ENCODE measurements at places on chromosomes 13 and 19.

GRCh38 chr19:43624933-43625332 lies 5.5 kb upstream of the ZNF428 start:
- peak; percentile 89 for DNase-seq

- DNase-seq, result no peak
Observed at GRCh38 chr13:85533911-85534310, 265.3 kb downstream of the SLITRK6 start.

DNA sequence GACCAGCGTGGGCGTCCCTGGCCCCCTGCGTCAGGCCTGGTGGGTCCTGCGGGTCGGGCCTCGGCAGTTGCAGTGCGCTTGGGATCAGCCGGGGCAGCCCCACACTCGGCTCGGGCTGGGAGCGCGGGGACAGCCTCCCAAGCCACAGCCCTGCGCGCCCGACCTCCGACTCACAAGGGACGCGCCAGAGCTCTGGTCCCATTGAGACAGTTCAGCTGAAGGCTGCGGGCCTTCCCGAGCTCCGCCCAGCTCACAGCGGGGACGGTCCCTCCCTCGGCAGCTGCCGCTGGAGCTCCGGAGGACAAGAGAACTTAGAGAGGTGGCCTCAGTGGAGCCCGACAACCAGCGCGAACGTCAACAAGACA lies 45.7 kb upstream of the ZNF730 start:
- no peak for DNase-seq

GRCh38 chr13:73465617-73465971 lies 406.8 kb downstream of the KLF5 start:
- no peak for DNase-seq

- DNase-seq, result no peak
Observed at GRCh38 chr19:11465600-11465999, 15.2 kb downstream of the ELAVL3 start.

GRCh38 chr19:47582320-47582909 lies 9.5 kb upstream of the ZNF541 start:
- no peak for DNase-seq

GRCh38 chr13:52933547-52934210 lies 85.2 kb upstream of the PCDH8 start:
- no peak for DNase-seq

DNA sequence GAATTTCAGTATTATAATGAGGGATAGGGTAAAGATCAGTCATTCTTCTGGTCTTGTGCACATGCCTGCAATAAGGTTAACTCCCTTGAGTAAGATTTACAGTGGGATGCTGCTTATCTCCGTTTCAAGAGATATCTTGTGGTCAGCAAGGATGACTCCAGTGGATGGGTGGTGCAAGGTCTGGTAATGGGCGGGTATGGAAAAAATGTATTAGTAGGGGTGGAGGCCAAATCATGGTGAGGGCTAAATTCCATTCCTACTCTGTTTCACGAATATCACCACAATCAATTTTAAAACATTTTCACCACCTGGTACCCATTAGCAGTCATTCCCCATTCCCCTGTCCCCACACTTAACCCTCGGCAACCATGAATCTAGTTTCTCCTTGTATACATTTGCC lies 40.6 kb downstream of the CCDC122 start:
- no peak for DNase-seq

- no peak for DNase-seq
Observed at GRCh38 chr19:33840783-33841182, 44.1 kb downstream of the KCTD15 start.

DNA sequence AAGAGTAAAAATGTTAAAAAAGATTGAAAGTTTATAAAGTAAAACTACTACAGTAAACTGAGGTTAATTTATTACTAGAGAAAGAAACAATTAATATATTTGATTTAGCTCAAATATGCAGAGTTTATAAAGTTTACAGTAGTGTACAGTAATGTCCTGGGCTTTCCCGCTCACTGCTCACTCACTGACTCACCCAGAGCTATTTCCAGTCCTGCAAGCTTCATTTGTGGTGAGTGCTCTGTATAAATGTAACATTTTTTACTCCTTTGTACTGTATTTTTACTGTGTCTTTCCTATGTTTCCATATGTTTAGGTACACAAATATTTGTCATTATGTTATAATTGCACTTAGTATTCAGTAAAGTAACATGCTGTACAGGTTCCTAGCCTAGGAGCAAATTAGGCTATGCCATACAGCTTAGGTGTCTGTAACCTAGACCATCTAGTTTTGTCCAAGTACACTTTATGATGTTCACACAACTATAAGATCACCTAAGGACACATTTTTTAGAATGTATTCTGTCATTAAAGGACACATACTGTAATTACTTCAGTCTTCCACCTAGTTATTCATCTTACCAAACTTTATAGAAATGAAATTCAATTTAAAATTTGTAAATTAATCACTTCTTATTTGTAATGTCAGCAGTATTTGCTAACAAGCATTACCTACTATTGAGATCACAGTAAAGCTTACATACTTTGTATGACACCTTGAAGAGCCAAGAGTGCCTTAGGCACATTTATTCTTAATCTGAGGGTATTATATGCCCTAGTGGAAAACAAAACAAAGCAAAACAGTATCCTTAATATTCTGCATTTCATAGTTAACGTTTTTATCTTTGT lies 683.4 kb downstream of the PCDH9 start:
- DNase-seq, result no peak

DNA sequence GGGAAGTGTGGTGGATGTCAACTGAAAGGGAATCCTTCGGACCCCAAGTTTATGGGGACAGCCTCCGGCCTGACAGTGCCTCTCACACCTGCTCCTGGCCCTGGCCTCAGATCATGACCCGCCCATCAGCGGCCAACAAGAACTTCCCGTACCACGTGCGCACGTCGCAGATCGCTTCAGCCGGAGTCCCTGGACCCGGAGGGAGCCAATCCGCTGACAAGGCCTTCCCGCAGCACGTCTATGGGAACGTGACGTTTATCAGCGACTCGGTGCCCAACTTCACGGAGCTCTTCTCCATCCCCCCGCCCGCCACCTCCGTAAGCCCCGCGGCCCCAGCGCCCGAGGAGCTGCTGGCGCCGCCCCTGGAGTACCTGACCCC lies 2.0 kb upstream of the MEGF8 start:
- DNase-seq, result no peak

DNA sequence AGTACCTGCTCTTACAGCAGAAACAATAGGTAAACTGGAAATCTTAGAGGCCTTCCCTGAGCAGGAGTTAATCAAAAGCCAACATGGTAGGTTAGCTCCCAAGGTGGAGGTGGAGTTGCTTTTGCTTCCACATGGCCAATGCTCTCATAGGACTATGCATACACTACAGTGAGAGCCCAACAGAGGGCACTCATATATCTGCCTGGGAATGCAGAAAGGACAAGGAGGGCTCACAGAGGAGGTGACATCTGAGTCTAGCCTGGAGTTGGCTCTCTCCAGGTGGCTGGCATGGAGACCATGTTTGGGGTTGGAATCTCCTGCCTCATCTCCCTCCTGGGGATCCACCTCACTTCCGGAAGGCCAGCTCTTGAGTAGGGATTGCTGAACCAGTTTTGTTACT lies 34.6 kb downstream of the ATP8A2 start:
- no peak for DNase-seq

- peak; percentile 31 for DNase-seq
Observed at GRCh38 chr19:48881741-48882657, 9.8 kb downstream of the PPP1R15A start.

DNA sequence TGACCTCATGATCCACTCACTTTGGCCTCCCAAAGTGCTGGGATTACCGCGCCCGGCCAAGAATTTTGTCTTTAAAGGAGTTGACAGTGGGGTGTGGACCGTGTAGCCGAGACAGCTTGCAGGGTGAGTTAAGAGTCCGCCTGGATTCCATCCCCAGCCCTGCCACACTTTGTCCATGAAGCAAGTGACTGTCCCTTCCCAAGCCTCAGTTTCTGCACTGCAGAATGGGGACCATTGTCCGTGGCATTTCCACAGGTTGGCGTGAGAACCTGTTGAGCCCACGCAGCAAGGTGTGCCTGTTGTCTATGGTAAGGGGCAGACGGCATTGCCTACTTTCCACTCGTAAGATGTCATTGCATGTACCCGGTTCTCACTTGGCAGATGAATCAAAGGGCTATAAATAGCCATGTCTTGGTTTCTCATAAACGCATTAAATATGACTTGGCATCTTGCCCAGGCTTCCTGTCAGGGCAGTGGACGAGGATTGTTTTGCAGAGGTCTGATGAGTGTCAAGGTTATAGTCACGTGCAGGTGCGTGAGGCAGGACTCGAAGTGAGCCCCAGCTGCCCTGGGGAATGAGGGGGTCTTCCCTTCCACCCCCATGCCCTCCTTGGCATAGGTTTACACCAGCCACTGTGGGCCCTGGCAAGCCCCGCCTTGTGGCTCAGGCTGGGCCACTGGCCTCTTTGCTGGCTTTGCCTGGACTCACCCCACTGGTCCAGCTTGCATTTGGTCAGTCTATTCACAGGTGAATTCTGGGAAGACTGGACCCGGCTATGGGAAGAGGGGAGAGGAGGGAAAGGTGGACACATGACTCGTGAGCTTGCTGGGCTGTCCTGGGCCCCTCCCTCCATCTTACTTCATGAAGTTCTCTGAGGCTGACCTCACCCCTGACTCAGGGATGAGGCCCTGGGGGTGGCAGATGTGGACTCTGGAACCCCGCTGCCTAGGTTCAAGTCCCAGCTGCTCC lies 14.6 kb downstream of the FAM187B start:
- peak; percentile 87 for DNase-seq

DNA sequence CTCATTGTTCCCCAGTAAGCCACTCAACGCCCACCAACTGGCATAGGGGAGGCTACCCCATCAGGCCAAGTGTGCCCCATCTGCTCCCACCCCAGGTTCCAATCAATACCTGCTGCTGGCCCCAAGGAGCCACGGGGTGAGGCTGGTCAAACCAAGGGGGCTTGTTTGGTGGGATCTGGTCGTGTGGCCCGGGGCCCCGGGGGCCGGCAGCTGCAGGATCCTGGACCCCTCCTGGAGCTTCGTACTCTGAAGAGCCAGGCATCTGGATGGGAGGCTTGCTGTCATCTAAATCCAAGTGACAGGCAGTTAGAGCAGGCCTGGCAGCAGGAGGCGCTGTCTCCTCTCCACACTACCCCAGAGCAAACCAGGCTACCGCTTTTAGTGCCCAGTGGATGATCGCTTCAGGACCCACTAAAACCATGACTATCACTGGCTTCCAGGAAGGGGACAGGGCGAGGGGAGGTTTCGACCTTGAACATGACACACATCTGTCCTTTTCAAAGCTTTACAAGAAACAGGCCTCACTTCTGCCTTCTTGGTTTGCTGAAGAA lies 14.2 kb downstream of the CHERP start:
- peak; percentile 28 for DNase-seq

GRCh38 chr13:41599619-41600018 lies 142.3 kb downstream of the RGCC start:
- no peak for DNase-seq

DNA sequence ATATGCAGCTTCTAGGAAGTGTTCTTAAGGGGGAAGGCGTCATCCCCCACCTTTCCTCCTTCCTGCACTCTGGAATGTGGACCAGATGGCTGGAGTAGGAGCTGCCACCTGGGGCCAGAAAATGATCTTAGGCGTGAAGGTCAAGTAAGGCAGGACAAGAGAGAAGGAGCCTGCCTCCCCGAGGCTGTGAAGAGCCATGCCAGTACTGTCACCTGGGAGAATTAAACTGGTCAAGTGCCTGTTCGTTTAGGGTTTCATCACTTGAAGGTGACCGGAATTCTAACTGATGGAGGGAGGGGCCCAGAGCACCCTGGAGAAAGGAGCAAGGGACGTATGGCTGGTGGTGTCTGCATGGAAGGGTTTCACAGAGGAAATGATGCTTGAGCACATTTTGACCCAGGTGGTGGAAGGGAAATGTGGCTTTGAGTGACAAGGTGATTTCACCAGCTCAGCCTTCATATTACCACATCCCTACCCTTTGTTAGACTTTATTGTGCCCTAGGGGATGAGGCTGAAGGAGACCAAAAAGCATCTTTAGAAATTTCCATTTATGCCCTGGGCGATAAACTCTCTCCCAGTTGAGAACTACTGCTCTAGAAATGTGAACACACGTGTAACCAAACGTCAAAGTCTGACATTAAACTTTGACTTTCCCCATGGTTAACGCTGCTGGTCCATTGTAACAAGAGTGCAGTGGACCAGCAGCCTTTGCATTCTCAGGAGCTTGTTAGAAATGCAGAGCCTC lies 37.5 kb downstream of the PPP2R1A start:
- DNase-seq, result no peak

- DNase-seq, result no peak
Observed at GRCh38 chr19:28847468-28847867, 365.5 kb downstream of the UQCRFS1 start.

Data from activated CD4-positive, alpha-beta T cell treated with anti-CD3 and anti-CD28 coated beads, Interleukin-2, Interleukin-4, amounts not matched to agents 100 ng/mL and 50 ng/mL, durations not matched to agents 16 hours and 8 hours (primary cell).